CD4-positive, alpha-beta T cell treated with Interleukin-4 for 4 hours (primary cell): ENCODE measurements at places on chromosomes 12 and 14.

- no peak for DNase-seq
These were observed 168.4 kb upstream of the EGLN3 start for GRCh38 chr14:34119107-34119858.

DNA sequence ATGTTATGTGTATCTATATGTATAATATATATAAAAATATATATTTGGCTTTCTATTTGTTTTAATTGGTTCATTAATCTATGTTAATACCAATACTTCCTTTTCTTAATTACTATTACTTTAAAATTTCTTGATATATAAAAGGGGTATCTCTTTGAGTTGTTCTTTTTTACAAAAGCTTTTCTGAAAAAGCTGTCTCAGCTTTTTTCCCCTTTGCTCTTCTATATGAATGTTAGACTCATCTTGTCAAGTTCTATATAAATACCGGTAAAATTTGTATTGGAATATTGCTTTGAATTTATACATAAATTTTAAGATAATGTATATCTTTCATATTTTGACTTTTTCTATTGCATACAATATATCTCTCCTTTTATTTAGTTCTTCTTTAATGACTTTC lies 139.8 kb upstream of the FOXG1 start:
- no peak for DNase-seq

- no peak for DNase-seq
These were observed 14.6 kb upstream of the GNG2 start for GRCh38 chr14:51845811-51846210.

GRCh38 chr14:34334329-34334728 lies 127.7 kb downstream of the SPTSSA start:
- DNase-seq, result no peak

DNA sequence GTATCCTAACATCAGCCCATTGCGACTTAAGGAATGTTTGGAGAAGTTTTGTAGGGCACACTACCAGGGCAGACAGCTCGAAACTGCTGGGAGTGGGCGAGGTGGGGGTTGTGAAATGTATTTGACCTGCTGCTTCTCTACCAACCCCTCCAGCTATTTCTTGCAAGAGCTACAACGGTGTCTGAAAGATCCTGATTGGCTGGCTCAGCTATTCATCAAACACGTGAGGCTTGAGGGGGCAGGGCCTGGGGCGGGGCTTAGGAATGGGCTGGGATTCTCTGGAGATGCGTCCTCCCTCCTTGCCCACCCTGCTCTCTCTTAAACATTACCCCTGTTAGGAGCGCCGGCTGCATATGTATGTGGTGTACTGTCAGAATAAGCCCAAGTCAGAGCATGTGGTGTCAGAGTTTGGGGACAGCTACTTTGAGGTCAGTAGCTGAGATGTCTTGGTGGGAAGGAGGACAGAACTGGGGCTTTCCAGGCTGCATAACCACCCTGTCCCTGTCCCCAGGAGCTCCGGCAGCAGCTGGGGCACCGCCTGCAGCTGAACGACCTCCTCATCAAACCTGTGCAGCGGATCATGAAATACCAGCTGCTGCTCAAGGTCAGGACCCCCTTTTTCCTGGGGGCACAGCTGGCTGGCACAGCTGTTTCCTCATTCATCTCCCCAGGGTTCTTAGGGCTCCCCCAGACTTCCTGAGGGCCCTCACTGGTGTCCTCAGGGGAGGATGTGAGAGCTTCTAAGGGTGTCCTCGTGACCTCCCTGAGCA lies 3.1 kb downstream of the ARHGEF25 start:
- DNase-seq, result no peak

DNA sequence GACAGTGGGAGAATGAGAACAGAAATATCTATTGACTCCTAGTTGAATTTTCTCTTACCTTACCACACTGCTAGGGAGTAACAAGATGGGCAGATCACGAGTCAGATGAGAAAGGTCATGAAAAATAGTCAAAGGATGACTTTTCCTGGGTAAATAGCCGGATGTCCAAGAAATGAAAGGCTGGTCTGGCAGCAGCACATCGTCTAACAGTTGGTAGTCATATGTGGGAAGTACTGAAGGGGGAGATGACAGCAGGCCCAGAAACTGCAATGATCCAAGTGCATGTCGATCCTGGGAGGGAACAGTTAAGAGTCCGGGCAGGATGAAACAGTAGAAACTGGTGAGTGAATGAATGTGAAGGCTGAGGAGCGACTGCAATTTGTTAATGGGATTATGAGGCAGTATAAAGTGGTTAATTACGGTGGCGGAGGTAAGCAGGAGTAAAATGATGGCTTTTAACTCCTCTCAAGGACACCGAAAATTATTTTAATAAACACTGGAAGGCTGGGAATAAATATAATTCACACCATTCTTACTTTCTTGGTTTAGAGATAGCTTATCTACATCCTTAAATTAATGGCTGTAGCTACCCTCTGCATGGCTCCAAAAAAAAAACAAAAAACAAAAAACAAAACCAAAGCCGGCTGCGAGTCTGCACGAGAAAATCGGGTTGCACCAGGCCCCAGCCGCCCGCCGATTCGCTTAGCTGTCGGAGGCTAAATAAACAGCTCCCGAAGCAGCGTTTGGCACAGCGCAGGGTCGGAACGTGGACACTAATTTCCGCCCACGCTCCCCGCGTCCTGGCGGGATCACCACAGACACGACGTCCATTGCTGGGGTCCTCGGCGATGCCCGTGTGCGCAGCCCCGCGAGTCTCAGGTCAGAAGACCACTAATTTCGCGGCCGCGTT lies 1.0 kb upstream of the ERC1 start:
- DNase-seq, result peak; percentile 36
